Stimulated activated CD4-positive, alpha-beta T cell treated with anti-CD3 and anti-CD28 coated beads, Interleukin-1b, Interleukin-23, amount 100 ng/mL, for 24 hours (primary cell): ENCODE measurements at places on chromosomes 5 and 9.

GRCh38 chr5:111224561-111225345 lies 569 bp downstream of the CAMK4 start:
- DNase-seq, result no peak

DNA sequence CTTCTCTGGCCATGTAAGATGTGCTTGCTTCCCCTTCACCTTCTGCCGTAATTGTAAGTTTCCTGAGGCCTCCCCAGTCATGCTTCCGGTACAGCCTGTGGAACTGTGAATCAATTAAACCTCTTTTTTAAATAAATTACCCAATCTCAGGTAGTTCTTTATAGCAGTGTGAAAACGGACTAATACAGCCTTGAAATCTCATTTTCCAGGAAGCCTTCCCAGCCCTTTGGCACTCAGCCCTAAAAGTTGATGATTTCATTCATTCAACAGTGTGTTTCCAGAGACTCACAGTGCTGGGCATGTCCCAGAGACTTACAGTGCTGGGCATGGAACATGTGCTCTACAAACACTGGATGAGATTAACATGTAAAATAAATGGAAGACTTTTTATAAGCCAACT lies 135.8 kb downstream of the DCP2 start:
- DNase-seq, result no peak

DNA sequence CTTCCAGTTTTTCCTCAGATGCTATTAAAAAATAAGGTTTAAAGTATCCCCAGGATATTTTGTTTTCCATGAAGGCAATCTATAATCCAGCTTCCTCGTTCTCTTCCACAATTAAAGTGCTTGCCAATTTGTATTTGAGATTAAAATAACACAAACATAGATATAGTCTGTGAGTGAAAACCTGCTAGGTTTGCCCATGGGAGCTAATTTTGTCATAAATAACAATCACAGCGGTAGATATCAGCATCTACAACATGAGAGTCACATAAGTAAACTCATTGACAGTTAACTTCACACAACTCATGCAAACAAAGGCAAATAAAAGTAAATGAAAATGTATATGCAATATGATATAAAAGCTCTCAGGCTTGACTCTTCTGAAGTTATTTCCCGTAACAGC lies 29.2 kb upstream of the RASGRF2 start:
- DNase-seq, result no peak

GRCh38 chr9:131310833-131311554 lies 21.5 kb downstream of the PLPP7 start:
- peak; percentile 43 for DNase-seq

GRCh38 chr9:117772960-117773359 lies 68.8 kb downstream of the TLR4 start:
- DNase-seq, result no peak

DNA sequence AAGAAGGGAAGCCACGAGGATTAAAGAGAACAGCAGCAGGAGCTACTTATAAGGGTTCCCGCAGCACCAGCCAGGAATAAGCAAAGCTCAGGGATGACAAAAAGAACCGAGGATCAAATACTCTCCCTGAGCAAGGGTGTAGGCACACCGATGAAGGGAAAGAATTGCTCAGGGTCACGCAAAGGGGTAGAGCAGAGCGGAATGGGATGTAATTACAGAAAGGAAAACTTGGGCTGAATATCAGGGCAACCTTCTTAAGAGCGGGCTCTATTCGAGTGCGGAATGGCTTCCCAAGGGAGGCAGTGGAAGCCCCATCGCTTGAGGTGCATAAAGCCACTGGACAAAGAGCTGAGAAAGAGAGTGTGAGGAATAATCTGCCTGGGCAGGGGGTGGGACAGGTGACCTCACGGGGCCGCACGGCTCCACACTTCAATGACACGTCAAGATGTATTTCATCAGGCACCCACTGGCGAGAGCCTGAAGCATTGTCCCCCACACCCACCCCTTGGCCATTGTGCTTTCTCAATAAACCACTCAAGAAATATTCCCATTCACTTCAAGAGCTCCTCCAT lies 162.2 kb downstream of the EBF1 start:
- DNase-seq, result no peak

DNA sequence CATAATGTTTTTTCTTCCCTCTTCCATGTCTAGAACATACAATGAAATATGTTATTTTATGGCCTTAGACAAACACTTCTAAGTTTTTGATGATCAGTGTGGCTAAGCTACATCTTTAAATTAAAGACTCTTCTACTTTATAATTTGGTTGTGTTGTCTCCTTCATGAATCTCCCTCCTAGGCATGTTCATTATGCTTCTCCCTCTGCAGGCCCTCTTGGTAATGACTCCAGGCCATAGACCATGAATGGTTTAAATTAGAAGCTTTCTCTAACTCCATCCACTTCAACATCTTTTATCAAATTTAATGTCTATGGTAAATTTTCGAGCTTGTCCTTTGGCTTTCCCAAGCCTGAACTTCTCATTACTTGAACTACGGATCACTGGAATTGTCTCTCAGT lies 342.7 kb upstream of the ADAMTS16 start:
- DNase-seq, result no peak

DNA sequence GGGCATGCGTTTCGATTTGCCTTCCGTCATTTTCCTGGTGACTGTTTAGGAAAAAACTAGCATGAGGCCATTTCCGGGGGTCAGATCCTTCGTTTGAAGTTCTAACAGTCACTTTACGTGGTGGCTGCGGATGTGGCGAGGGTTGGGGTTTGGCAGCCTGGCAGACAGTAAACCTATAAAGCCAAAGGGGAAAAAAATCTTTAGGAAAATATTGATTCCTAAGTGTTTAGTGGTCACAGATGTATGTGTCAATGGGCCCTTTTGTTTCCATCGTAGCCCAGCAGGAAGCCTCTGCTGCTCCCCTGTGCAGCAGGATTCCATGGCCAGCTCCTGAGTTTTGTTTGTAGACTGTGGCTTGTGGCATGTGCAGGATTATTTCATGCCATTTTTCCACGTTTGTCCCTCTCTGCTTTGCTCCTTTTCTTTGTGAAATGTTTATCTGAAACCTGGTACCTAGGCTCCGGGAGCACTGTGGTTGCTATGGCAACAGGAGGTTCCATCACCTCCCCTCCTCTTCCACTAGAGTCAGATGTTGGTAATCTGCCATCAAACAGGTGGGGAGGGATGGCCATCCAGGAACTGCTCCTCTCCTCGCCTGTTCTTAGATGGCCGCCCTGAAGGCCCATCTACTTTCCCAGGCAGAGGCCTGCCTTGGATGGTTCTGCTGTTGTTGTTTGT lies 202.3 kb downstream of the AOPEP start:
- no peak for DNase-seq

GRCh38 chr5:58087123-58087522 lies 372.8 kb downstream of the PLK2 start:
- no peak for DNase-seq

- no peak for DNase-seq
Measured at GRCh38 chr9:109074236-109074889, 45.4 kb downstream of the TMEM245 start.

GRCh38 chr9:69469136-69469535 lies 144.1 kb downstream of the ENTREP1 start:
- no peak for DNase-seq

DNA sequence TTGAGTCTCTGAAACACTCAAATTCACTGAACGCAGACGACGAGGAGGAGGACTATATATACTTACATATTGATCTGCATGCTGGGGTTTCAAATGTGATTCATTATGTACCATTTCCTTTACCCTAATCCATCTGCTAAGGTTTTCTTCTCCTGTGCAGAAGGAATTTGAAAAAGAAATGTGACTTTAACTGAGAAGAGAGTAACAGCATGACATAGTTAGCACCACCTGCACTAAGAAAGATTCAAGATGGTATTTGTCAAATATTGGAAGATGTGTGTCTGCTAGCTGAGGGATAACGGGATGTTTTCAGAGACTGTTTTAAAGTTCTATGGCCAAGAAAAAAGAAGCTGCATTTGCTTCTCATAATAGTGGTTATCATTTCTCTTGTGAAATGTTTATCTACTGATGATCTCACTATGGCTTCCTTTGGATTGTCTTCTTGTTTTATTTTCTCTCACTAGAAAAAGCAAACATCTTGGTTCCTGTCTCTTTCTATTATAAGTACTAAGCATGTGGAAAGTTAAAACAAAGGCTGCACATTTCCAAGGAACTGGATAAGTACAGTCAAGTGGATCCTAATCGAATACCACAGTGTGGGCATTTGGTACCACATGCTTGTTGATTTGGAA lies 89.8 kb upstream of the TLE4 start:
- no peak for DNase-seq

DNA sequence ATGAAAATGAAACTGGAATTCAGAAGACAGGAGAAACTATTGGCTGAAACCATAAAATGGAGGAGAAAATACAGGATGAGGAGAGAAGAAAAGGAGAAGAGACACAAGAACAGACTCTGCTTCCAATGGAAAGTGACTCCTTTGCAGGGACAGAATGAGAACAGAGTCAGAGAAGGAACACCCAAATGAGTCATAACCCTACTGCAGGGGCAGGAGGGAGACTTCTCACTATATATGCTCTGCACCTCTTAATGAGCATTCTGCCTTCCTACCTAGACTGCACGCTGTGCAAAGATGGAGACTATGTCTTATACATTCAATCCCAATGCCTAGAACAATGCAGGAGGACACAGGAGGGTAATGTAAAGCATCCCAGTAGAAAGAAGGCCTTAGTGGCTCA lies 2.1 kb downstream of the SAXO1 start:
- DNase-seq, result no peak

- no peak for DNase-seq
Measured at GRCh38 chr9:134195558-134195957, 31.2 kb upstream of the RNU6ATAC start.

GRCh38 chr5:115388240-115388639 lies 91.8 kb upstream of the CCDC112 start:
- no peak for DNase-seq

- DNase-seq, result no peak
Measured at GRCh38 chr9:38141746-38142591, 72.9 kb upstream of the SHB start.

DNA sequence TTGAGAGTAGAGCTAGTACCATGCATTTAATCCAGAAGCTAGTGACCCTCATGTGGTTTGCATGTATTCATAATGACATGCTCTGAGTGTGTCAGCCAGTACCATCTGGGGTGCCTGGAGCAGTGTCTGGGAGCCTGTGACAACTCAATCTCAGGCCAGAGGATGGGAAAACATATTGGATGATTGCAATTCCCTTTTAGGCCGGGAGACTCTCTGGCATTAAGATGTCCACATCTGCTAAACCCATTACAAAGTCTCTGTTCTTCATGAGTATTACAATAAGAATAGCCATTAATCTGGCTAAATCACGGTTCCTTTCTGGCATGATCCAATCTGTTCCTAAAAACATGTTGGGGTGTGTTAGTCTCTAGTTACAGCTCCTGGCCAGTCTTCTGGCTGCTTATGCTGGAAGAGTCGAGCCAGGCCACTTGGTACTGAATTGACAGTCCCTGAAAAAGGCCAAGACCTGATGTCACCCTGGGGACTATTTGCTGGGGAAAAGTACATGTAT lies 475.7 kb downstream of the ENC1 start:
- no peak for DNase-seq

GRCh38 chr9:126937444-126937843 lies 22.9 kb downstream of the RALGPS1 start:
- no peak for DNase-seq

DNA sequence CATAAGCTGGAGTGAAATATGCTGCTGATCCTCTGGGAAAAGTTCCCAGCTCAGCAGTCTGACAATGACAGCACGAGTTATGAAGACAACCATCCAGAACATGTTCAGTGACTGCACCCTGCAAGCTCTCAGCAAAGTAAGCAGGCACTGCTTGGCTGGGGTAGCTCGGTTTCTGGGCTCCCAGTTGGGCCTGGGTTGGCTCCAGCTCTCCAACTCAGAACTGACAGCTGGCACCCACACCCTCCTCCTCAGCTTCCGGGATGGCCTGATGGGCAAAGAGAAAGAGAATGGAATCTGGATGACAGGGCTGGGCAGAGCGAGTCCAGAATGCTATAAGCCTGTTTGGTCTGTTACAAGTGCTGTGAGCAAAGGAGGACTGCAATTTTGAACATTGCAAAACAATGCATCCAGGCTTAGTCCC lies 185.0 kb downstream of the CSNK1G3 start:
- DNase-seq, result no peak

- no peak for DNase-seq
Measured at GRCh38 chr5:77232574-77233358, 22.3 kb downstream of the PDE8B start.

GRCh38 chr9:107870927-107871680 lies 381.5 kb upstream of the KLF4 start:
- DNase-seq, result no peak

GRCh38 chr5:103315455-103315854 lies 56.9 kb downstream of the MACIR start:
- DNase-seq, result no peak

DNA sequence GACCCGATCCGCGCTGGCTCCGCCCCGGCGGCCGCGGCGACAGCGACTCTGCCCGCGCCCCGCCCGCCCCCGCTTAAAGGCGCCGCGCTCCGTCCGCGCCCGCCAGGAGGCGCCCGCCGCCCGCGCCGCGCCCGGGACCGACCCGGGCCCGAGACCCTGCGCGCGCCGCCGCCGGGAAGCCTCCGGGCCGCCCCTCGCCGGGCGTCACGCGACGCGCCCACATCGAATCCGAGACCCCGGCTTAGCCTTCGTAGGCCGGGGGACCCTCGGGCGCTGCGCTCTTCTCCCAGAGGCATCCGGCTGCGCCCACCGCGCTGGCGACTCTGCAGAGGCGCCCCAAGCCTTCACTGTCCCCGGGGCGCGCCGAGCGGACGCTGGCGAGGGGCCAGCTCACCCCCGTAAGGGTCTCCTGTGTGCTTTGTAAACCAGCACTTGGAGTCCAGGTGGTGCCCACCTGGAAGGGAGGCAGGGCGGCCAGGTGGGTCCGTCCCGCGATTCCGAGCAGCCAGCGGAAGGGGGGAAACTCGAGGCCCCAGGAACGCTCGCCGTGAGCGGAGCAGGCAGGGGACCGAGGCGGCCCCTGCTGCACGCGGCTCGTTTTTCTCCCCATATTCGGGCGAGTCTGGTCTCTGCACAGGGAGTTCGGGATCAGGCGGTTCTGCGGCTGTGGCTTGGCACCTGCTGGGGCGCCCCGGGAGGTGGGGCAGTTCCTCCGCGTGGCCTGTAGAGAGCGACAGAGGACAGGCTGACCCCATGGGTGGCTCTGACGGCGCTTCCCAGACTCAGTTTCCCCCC lies 423 bp upstream of the ABCA2 start:
- no peak for DNase-seq

DNA sequence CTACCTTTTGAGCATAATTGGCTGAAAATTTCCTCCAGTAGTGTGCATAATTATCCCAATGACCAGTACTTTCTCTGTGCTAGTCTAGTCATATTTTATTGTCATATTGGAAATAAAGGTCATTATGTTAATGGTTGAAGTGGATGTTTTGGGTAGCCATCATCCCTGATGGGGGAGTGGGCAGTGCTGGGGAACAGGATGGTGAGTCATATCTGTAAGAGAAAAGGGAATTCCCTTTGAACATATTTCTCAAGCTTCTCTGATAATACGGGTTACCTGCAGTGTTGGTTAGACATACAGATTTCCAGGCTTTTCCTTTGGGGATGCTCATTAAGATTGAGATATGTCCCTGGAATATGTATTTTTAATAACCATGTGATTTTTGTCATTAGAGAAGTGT lies 33.3 kb upstream of the SPATA31D4 start:
- no peak for DNase-seq

GRCh38 chr5:31854181-31855133 lies 215.5 kb downstream of the PDZD2 start:
- no peak for DNase-seq
